ENCODE measurements at places on chromosomes 3 and 15.

DNA sequence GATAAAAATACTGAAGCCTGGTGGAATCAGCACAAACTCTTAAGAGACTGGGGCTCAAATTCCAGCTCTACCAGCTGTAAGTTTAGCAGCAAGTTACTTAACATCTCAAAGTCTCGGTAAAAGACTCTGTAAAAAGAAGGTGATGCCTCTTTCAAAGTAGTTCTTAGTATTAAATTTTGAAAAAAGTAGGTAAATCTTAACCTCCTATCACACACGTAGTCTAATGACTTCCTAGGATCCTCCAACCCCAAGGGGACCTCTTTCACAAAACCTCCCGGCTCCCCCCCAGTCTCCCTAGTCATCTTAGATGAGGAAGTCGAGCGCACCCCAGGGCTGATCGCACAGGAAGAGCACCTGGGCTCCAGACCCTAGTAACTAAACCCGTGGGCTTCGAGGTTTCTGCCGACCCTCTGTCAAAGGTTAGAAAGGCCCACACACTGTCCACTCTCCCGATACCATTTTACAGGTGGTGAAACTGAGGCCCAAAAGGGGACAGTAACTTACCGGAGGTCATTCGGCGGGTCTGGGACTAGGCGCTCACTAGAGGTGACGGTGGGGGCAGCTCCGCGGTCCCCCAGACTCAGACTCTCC is 427 bp downstream of the MBD4 start:
- peak overlapping the region; percentile 95 for H3K4me3 ChIP-seq
- H3K36me3 ChIP-seq = no peaks in the 10 kb centered on the region
- no peak for DNase-seq
- H3K27ac ChIP-seq = peak overlapping the region; percentile 88
- H3K27me3 ChIP-seq = no peaks in the 10 kb centered on the region

- no peaks in the 10 kb centered on the region for H3K4me1 ChIP-seq
- DNase-seq = no peak
- no peak overlapping the region for H3K4me3 ChIP-seq
- H3K27me3 ChIP-seq = no peaks in the 10 kb centered on the region
- no peaks in the 10 kb centered on the region for H3K36me3 ChIP-seq
- H3K27ac ChIP-seq = no peak overlapping the region
Measured at GRCh38 chr3:158160958-158161357, 51.1 kb downstream of the RSRC1 start.

DNA sequence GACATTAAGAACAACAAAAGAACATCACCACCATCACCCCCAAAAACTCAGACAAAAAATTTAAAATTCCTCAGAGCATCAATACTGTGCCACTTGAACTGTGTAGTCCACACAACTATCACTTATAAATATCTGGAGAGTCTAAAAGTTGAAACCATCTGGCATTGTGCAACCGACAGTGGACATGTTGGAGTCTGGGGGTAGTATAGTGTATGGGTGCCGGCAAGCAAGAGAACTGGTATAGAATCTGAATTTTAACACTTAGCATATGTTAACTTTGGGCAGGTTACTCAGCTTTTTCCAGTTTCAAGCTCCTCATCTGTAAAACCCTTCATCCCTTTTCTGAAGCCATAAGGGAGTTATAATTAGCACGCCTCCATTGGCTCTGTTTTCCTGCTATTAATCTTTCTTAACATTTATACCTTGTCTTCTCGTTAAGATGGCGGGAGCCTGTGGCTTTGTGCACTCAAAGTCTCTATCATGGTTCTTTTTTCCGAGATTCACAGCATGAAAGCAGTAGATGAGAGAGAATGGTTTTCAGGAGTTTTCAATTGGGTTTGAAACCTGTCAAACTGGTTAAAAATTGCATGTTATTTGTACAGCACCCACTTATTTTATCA is 255.7 kb upstream of the TBL1XR1 start:
- H3K27ac ChIP-seq = no peak overlapping the region
- no peaks in the 10 kb centered on the region for H3K27me3 ChIP-seq
- no peak overlapping the region for H3K4me3 ChIP-seq
- H3K36me3 ChIP-seq = no peaks in the 10 kb centered on the region

DNA sequence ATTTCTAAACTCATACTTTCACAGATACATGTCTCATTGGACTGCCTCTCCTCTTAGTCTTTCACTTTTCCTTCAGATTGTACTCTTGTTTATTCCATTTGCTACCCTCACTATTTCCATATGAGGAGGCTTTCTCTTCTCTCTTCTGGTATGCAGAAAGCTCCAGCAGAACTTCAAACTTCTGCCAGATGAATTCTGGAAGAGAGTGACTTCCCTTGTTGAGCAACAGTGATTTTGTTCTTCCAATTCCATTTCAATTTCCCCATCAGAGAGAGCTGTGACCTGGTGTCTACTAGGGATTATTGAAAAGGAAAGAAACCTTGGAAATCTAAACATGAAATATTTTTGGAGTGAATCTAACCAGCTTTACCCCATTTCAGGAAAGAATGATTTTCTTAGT is 523.2 kb upstream of the ZNF717 start:
- no peaks in the 10 kb centered on the region for H3K36me3 ChIP-seq
- DNase-seq = no peak
- no peaks in the 10 kb centered on the region for H3K4me1 ChIP-seq
- H3K4me3 ChIP-seq = no peak overlapping the region

DNA sequence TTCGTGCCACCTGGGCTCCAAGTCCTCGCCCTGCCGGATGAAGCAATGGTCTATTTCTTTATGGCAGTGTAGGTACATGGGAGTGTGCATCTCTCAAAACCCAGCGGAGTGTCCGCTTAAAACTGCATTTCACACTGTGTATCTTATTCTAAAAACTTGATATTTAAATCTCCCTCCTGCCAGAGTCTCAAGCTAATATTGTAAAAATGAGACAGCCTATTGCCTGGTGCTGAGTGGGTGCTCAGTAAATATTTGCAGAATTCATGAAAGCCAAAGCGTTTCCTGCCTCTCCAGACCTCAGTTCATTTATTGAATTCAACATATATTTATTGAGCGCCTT is 330 bp upstream of the TBC1D2B start:
- H3K4me1 ChIP-seq = peaks cover 26% of the 10 kb centered on the region
- no peaks in the 10 kb centered on the region for H3K36me3 ChIP-seq
- H3K27me3 ChIP-seq = no peaks in the 10 kb centered on the region
- DNase-seq = no peak

DNA sequence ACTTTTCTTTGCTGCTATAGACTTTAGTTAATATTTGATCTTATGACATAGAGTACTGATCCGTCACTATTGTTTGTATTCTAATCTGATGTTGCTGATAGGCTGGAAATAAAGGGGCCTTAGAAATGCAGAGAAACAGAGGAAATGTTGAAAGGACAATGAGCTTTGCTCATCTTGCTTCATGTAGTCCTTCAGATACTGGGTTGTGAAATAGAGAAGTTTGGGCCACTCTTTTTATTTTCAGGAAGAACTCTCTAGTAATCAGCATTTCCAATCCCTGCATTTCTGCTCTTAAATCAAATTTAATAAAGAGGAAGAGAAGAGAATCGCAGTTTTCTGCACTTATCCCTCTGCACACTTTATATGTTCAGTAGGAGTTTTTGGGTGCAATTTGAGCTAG is 192.8 kb upstream of the THBS1 start:
- no peaks in the 10 kb centered on the region for H3K27me3 ChIP-seq
- H3K27ac ChIP-seq = no peak overlapping the region
- no peaks in the 10 kb centered on the region for H3K4me1 ChIP-seq
- H3K4me3 ChIP-seq = no peak overlapping the region

GRCh38 chr3:37899711-37900306 is 38.1 kb downstream of the CTDSPL start:
- peaks cover 11% of the 10 kb centered on the region for H3K4me1 ChIP-seq
- DNase-seq = no peak
- no peaks in the 10 kb centered on the region for H3K27me3 ChIP-seq
- H3K27ac ChIP-seq = no peak overlapping the region
- H3K4me3 ChIP-seq = no peak overlapping the region
- H3K36me3 ChIP-seq = no peaks in the 10 kb centered on the region

All from spinal cord (tissue), 10 donors.